ENCODE measurements at places on chromosomes 4 and X.

DNA sequence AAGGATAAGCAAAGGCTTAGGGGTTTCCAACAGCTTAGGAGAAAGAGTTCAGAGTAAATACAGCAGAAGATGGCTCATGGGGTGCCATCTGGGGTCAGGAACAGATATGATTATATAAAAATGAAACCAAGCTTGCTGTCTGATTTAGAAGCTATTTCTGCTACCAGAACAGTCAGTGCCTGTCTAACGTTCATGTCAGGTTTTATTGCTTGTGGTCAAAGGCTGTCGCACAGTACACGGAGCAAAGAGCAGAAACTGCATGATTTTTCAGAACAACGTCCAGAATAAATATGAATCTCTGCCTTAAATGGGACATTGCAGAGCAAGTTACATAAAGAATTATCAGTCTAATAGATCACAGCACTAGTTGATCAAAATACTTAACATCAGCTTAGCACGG is 17.4 kb downstream of the CETN2 start:
- DNase-seq: no peak

- peak; percentile 12 for DNase-seq
These were observed 17.3 kb downstream of the CTPS2 start for GRCh38 chrX:16695079-16695676.

- no peak for DNase-seq
These were observed at the start of gene MTNR1A for GRCh38 chr4:186554914-186555827. Gene MTNR1A (minus strand): TSS chr4:186555567. CDS start chr4:186555365, 202 bp downstream.

DNA sequence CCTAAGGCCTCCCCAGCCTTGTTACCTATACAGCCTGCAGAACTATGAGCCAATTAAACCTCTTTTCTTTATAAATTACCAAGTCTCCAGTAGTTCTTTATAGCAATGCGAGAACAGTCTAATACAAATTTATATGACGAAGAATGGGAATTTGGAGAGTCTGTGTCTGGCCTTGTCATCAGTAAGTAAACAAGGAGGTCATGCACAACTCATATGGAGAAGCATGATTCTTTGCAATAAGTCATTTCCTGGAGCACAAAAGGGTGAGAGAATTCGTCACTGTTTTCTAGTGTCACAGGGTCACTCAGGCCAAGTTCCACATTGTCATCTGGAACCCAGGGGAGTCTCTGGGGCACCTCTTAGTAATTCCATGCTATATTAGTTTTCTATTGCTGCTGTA is 49.0 kb upstream of the HS6ST2 start:
- no peak for DNase-seq

GRCh38 chr4:104966349-104967033 is 180.2 kb upstream of the TET2 start:
- no peak for DNase-seq

- DNase-seq: peak; percentile 17
These were observed 103.4 kb upstream of the PAK3 start for GRCh38 chrX:110992611-110993010.

DNA sequence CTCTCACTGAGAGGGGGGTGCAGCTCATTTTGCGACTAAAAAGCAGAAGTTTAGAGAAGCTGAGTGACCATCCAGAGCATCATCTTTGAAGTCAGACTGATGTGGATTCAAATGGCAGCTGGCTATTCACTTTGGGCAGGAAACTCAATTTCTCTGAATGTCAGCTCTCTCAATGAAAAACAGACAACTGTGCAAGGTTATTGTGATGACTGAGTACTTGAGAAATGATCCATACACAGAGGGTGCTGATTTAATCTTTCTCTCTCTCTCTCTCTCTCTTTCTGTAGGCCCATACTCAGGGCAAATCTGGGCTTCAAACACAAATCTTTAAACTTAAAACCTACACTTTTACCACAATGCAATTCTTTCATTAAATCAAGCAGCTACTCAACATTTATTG is 185.8 kb upstream of the SLIT2 start:
- DNase-seq: no peak

GRCh38 chrX:34332334-34332733 is 200.2 kb upstream of the FAM47A start:
- no peak for DNase-seq

- DNase-seq: no peak
These were observed 106.3 kb upstream of the PTPN13 start for GRCh38 chr4:86487738-86488348.

- no peak for DNase-seq
These were observed 53.7 kb downstream of the SEPSECS start for GRCh38 chr4:25106363-25107151.

DNA sequence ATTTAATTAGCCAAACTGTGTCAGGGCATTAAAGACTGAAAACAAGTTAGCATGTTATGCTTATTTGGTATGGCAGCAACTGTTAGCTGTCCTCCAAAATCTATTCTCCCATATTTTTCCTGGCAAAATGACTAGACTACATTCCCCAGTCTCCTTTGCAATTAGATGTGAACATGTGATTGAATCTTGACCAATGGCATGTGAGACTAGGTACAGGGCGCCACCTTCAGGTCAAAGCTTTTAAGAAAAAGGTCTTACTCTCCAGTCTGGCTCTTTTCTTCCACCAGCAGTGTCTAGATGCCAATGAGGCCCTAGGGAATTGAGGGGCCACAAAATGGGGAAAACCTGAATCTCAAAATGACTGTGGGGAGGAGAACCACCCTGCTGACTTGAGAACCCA is 408.2 kb downstream of the SMARCA1 start:
- peak; percentile 37 for DNase-seq

DNA sequence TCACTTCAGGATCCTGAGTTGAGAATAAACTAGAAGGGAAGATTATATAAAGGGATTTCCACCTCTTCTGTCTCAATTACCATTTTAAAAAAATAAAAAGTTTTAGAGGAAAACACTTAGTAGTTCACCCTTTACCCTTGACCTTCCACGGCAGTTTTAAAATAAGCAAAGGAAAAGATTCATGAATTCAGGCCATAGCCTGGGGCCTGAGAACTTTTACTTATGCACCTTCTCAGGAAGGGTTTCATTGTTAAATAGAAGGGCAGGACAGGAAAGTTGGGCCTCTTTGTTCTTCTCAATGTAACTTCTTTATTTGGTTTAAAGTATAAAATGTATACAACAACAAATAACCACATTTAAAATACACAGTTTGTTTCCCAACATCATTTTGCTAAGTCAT is 54.9 kb downstream of the PKD2 start:
- DNase-seq: no peak

- DNase-seq: no peak
These were observed 80.0 kb upstream of the MAB21L2 start for GRCh38 chr4:150501983-150502382.

- no peak for DNase-seq
These were observed at the start of gene NPY2R for GRCh38 chr4:155208258-155209054. Gene NPY2R (plus strand): TSS chr4:155208636. CDS start chr4:155213940, 5,304 bp downstream.

DNA sequence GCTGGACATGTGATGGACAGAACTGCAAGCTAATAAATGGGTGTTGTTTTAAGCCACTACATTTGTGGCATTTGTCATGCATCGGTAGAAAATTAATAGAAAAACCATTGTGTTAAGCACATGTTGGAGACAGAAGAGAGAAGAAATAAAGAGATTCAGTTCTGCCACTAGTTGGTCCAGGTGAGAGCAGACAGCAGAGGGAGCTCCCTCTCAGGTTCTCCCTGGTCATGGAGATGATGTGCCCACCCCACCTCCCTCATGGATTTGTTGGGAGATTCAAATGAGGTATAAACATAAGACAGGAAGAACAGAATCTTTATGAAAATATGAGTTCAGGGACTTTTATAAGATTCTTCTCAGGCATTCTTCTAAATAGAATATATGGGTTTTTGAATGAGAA is 36.8 kb upstream of the OCIAD2 start:
- DNase-seq: no peak

DNA sequence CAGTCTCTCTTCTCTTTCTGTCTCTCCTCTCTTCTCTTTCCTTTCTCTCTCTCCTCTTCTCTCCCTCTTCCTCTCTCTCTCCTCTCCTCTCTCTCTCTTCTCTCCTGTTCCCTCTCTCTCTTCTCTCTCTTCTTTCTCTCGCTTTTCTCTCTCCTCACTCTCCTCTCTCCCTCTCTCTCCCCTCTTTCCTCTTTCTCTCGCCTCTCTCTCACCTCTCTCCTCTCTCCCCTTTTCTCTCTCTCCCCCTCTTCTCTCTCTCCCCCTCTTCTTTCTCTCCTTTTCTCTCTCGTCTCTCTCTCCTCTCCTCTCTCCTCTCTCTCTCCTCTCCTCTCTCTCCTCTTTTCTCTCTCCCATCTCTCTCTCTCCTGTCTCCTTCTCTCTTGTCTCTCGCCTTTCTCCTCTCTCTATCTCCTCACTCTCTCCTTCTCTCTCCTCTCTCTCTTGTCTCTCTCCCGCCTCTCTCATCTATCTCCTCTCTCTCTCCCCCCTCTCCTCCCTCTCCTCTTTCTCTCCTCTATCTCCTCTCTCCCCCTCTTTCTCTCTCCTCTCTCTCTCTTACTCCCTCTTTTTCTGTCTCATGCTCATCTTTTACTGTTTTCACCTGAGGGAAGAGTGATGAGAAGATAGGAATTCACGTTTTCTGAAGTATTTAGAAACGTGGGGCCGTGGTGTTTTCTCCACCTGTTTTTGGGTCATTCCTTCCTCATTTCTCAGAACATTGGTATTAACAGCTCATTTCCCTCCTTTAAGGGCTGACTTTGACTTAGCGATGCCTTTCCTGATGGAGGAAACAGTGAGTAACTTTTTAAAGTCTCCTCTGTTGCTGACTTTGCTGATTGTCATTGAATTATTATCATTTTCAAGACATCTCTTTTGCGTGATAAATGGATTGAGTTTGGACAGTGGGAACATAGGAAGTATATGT is 80.6 kb upstream of the CD99 start:
- DNase-seq: no peak

DNA sequence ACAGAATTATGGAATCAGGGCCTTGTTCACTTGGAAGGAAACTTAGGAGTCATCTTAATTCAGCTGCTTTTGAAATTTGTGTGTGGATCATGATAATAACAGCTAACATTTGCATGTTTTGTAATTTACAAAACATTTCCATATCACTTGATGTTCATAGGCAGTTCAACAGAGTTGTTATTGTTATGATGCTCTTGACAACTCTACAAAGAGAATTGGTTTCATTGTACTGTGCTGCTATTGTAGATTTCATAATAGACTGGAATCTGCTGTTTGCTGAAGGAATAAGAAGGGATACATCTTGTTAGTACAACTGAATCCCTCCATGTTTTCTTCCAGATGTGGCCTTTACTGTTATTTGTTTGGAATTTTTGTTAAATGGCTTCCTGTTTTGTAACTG is 83.5 kb downstream of the CNKSR2 start:
- no peak for DNase-seq

- DNase-seq: no peak
These were observed 129.9 kb upstream of the BANK1 start for GRCh38 chr4:101660607-101661006.

DNA sequence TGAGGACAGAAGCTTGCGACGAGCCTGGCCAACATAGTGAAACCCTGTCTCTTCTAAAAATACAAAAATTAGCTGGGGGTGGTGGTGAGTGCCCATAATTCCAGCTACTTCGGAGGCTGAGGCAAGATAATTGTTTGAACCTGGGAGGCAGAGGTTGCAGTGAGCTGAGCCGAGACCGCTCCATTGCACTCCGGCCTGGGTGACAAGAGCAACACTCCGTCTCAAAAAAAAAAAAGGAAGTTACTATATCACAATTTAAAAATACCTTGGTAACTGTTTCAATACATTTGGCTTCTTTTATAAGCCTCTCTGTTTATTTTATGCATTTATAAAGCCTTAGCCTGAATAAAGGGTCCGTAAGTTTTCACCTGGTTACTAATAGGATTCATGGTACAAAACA is 46.6 kb upstream of the CHRNA9 start:
- no peak for DNase-seq

GRCh38 chrX:155179346-155179997 is 36.8 kb upstream of the VBP1 start:
- no peak for DNase-seq

DNA sequence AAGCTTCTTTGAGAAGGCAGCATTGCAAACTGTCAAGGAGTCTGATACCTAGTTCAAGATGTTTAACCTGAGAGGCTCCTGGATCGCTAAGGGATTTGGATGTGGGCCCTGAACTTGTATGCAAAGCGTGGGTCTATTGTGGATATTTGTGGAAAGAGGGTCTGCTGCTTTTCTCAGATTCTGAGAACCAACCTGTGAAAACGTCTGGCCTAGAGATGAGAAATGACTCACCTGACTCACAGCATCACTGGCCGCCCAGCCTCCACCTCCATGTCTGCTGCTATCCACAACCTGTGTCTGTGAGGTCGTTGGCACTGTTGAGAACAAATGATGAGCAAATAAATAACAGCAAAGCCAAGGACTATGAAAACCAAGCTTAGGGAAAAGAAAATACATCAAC is 33.3 kb upstream of the PROM1 start:
- DNase-seq: no peak

- DNase-seq: no peak
These were observed 8.1 kb upstream of the HUWE1 start for GRCh38 chrX:53694642-53695041.

DNA sequence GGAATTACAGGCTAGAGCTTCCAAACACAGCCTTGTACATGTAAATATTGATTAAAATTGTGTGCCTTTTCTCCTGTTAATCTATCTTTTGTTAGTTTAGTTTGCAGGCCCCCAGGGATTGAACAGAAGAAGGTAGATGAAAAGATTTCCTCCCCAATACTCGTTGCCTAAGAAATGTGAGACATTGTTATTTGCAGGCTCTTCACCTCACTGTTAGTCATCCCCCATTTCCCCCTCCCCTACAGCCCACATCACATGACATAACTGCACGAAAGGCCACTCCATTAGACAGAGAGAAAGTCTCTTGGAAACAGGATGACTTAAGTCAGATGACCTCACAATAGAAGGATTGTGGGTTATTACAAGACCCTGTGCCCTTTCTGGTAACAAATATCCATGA is 13.3 kb upstream of the MID1 start:
- DNase-seq: no peak

DNA sequence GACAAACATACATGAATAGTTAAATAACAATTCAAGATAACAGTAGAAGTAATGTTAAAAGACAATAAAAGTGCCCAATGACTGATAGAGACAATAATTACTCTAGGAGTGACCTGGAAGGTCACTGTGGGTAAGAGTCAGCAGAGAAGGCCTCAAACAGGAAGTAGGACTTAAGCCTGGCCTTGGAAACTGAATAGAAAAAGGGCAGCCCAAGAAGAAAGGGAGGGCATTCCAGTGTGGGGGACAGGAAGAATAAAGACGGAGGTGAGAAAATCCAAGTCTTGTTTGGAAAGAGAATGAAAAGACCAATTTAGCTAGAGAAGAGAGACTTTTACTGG is 6.0 kb downstream of the P2RY4 start:
- no peak for DNase-seq

- DNase-seq: no peak
These were observed 60.9 kb downstream of the SEC24D start for GRCh38 chr4:118774989-118775388.

DNA sequence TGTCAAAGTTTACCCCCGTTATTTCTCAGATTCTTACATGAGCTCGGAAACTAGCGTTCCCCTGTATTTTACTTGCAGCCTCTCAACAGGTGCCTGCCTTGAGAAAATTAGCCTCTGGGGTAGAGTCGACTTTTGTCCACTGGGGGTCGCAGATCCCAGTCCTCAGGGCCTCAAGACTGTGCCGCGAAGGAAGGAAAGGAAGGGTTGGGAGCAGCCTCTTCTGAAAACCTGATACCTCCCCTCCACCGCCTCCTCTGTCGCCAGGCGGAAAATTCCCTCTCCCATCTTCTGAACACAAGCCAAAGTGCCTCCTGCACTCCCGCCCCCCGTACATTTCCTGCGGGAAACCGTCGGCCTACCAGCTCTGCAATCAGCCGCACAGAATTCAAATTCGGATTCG is 44.4 kb upstream of the TMSB15B start:
- DNase-seq: peak; percentile 74
